ENCODE measurements at places on chromosomes 3 and 15.

DNA sequence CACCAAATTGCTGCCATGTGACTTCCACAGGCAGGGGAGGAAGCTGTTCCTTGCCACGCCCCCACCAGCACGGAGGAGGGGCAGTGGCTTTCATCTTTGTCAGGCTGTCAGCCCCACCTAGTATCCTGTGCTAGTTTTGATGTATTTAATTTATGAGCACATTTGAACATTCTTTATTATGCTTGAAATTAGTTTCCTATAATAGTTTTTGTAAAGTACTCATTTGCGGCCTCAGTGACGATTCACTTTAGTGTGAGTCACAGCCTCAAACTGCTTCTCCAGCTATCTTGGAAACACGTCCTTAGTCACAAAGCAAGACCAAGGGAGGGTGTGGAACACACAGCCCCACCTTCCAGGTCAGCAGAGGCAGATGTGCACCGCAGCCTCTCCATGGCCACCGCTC, 239.9 kb upstream of the ATP10A start:
- DNase-seq = no peak

- DNase-seq = no peak
These were observed 162.8 kb upstream of the NSMCE3 start for GRCh38 chr15:29432191-29433049.

- no peak for DNase-seq
These were observed 47.7 kb upstream of the RASGRP1 start for GRCh38 chr15:38612159-38612863.

GRCh38 chr3:72351536-72351935, 496.7 kb downstream of the SHQ1 start:
- DNase-seq = no peak

DNA sequence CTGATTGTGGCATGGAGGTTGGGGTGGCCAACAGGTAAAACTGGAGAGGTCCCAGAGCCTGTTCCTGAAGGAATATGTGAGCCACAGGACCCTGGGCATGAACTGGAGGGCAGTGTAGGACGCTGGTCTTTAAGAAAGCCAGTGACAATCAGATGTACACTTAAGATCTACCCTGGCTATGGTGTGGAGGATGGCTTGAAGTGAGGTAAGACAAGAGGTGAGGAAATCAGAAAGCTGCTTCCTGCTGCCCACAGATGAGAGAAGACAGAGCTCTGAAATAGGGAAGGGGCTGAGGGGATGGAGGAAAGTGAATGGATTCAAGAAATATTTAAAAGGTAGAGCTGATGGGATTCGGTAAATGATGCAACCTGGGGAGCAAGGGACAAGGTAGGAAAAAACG, 22.7 kb upstream of the KLHL6 start:
- DNase-seq = no peak

DNA sequence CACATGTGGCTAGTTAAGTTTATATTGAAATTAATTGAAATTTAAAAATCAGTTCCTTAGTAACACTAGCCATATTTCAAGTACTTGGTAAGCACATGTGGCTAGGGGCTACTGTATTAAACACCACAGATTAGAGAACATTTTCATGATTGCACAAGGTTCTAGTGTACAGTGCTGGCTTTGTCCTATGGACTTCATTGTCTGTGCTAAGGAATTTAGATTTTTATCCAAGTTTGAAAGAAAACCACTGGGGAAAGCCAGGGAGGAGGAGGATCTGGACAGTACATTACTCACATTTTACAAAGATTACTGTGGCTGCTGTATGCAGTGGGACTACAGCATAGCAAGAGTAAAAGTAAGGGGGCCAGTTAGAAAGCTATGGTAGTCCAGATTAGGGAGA, 13.9 kb downstream of the STAC start:
- no peak for DNase-seq

GRCh38 chr3:32992310-32992686, 40.9 kb downstream of the CCR4 start:
- no peak for DNase-seq

DNA sequence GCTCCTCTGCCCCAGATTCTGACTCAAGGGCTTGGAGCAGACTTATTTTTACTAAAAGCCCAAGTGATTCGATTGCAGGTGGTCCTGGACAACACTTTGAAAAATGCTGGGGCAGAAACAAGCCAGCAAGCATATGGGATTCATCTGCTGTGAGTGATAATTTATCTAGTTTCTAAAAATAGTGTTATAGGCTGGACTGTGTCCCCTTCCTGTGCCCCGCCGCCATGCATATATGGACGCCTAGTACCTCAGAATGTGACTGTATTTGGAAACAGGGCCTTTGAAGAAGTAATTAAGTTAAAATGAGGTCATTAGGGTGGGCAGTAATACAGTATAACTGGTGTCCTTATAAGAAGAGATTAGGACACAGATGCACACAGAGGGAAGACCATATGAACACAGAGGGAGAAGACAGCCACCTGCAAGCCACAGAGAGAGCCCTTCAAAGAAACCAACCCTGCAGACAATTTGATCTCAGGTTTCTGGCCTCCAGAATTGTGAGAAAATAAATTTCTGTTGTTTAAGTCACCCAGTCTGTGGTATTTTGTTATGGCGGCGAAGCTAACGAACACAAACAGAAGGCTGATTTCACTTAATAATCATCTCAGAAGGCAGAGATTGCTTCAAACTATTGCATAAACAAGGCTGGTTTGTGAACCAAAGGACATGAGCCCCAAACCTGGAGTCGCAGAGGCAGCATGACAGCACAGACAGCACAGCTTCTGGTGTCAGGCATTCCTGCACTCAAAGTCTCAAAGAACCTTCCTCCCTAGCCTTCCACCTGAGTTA, 59.1 kb downstream of the CCNL1 start:
- DNase-seq = no peak

- no peak for DNase-seq
These were observed 14.8 kb downstream of the TNK2 start for GRCh38 chr3:195893516-195893915.

- no peak for DNase-seq
These were observed 309.5 kb upstream of the TRIM42 start for GRCh38 chr3:140368223-140368811.

- DNase-seq = no peak
These were observed 20.6 kb upstream of the RBM5 start for GRCh38 chr3:50068134-50068533.

GRCh38 chr3:130743354-130743753, 3.3 kb downstream of the PIK3R4 start:
- no peak for DNase-seq

GRCh38 chr15:98599909-98600691, 48.2 kb upstream of the IGF1R start:
- DNase-seq = peak; percentile 11

GRCh38 chr15:85336880-85337279, 43.5 kb upstream of the AKAP13 start:
- DNase-seq = no peak

DNA sequence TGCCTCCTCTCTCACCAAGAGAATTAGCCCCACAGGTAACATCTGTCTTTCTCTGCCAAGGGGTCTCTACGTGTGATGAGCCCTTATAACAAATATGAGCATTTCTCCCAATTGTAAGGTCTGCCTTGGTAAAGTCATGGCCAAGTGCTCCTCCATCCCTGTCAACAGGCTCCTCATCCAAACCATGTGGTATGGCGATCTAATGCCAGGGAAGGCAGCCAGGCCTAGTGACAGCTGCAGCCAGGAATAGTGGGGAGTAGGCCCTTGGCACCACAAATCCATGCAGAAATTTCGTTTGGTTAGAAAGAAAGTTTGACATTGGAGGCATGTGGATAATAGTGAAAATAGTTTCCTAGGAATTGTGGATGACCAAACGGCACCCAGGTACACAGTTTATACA, 4.7 kb upstream of the LRTM1 start:
- no peak for DNase-seq

GRCh38 chr3:58082047-58082446, 73.8 kb downstream of the FLNB start:
- DNase-seq = peak; percentile 53

DNA sequence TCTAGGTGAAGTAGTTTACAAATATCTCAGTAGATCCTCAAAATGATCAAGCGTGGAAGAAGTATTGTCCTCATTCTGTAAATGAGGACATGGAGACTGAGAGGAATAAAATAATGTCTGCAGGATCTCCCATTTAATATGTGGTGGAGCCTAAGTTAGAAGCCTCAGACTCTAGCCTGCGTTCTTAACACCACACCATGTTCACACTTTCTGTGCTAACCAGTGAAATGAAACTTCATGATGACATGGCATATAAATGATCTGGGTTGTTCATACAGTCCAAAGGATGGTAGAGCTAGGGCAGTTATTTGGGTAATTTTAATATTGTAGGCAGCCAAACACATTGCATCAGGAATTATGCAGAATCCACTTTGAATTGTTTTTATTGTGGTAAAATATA, 25.1 kb upstream of the APH1B start:
- no peak for DNase-seq

DNA sequence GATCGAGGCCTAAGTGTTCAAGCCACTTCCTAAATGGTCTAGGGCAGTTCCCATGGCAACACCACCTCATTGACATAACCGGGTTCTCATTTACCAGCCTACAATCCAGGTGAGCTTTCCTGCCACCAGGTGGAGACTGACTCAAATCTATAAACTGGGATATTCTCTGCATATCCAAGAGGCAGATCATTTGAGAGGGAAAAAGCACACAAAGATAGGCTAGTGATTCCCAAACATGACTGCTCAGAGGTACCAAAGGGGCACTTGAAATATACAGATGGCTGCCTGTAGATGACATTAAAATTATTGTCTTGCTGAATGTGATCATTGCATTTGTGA, 141.3 kb upstream of the PROK2 start:
- DNase-seq = no peak

GRCh38 chr3:158111861-158112260, 2.0 kb downstream of the RSRC1 start:
- DNase-seq = no peak

GRCh38 chr15:42858540-42858939, 62.0 kb downstream of the TTBK2 start:
- no peak for DNase-seq

- no peak for DNase-seq
These were observed 5.2 kb downstream of the NIT2 start for GRCh38 chr3:100339786-100340185.

DNA sequence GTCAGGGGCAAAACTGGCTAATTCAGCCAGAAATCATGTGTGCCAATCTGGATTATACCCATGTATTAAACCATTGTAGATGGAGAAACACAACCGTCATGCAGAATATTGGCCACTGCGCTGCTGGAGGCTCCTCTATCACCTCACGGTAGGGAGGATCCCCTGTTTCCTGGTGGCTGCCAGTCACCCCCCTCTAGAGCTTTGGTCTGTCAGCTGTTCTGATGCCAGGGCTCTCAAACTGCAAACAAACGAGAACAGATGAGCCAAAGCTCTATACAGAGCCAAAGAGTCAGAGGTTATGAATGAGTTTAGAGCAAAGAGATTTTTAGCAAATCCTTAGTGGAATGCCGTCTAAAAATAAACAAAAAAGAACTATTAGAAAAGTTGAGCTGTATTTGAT, 62.5 kb downstream of the IL20RB start:
- no peak for DNase-seq

- DNase-seq = peak; percentile 42
These were observed 81.8 kb downstream of the CLASP2 start for GRCh38 chr3:33636125-33636850.

Measured in AG04450 (cell line).